CD8-positive, alpha-beta memory T cell (primary cell): ENCODE measurements at places on chromosomes 5 and 9.

DNA sequence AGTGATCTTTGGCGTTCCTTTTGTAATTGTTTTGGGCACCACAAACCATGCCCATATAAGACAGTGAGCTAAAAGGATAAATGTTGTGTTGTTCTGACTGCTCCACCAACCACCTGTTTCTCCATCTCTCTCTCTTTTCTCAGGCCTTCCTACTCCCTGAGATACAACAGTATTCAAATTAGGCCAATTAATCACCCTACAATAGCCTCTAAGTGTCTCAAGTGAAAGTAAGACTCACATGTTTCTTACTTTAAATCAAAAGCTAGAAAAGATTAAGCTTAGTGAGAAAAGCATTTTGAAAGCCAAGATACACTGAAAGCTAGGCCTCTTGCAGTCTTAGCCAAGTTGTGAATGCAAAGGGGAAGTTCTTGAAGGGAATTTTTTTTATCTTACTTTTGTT, 268.8 kb upstream of the NREP start:
- no peak for DNase-seq

DNA sequence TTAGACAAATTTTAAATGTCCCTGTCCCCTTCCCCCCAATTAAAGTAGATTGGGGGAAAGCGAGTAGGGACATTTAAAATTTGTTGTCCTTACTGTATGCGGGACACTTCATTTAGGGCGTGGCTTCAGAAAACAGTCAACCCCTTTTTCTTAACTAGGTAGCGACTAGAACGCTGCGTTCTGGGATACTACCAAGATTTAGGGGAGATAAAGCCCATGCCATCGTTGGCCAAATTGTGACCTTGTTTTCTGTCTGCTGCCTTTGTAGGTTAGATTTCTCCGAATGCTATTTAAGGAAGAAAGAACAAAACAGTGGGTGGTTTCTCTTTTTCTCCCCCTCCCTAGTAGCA, 1.2 kb downstream of the CKS2 start:
- DNase-seq = no peak

DNA sequence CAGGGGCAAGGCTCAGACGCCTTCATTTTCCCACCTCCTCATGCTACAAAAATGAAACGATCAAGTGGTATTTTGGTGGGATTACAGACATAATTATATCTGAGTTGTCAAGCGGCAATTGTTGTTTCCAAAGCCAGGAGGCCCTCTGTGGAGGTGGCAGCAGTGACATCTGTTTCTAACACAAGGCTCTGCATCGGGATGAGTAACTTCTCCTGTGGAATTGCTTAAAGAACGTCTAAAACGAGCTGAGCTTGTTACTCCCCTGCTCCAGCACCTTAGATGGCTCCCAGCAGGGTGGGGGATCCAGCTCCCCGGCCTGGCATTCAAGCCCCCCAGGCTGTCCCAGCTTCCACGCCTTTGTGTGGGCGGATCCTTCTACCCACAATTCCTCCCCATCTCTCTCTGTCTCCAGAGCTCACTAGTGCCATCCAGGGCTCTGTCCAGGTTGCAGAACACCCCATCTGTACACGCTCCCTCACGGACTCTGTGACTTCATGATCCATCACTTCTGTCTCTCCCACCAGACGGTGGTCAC, 36.8 kb downstream of the DAB2IP start:
- no peak for DNase-seq

GRCh38 chr9:18890372-18890771, 142.6 kb downstream of the SAXO1 start:
- DNase-seq = no peak

GRCh38 chr9:100406962-100407361, 20.0 kb upstream of the MSANTD3 start:
- no peak for DNase-seq

DNA sequence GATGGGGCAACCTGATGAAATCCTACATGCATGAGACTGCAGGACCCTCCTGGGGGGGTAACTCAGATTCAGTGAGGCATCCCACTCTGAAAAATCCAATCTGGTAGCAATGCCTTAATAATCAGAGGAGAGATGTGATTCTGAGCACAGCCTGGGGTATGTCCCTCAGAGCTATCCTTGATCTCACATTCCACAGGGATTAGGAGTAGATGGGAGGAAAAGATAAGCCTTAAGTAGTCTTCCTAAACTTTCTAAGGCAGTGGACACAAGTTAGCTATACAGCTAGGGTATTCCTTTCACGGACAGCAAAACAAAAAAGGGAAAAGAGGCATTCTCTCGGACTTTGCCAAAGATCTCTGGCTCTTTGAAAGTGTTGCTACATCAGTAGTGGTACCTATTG, 3.9 kb upstream of the SPATA9 start:
- DNase-seq = no peak

DNA sequence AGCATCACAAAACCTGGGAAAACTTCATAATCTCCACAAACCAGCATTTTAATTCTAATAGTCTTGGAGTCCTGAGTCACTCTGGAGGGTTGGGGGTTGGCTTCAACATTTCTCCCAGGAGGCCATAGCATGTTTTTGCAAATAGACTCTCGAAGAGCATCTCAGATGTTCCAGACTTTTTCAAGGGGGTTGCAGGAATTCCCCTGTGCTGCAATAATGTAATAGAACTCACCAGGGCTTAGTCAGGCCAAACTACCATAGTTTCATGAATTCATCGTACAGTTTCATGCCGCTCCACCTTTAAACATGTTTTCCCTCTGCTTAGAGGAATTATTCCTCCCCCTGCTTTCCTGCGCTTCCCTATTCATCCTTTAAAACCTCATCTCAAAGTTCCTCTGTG, 499.5 kb upstream of the KLF4 start:
- no peak for DNase-seq

DNA sequence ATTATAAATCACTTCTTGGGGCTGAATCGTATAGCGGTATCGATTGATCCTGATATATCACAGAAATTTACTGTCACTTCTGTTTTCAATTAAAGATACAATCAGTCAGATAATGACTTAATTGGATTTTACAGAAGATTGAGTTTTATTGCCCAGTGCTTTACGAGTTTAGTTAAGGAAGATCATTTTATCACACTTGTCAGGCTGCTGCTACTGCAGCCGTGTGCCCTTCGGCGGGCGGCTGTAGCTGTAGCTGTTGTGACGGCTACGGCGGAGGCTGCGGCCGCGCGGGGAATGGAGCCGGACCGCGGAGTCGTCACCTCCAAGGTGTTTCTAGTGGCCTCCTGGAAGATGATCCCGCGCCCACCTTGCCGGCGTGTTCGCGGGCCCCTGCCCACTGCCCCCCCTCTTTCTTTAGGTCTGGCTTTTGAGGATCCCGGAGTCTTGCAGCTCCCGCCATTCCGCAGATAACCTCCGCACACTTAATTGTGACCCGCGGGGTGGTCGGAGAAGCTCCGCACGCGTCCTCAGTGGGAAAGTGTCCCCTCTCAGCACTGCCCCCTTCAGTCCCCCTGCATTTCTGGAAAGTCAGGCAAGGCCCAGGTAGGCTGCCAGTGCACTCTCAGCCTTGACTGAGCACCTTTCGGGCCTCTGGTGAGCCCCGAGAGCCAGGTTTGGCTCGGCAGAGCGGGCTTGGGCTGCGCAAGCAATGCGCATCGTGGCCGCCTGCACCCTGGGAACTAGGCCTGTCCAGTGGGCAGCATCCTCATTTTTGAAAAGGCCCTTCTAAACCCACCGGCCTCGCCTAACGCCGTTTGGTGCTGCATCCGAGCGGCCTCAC, 6.9 kb upstream of the DMRT3 start:
- no peak for DNase-seq

- DNase-seq = no peak
Observed at GRCh38 chr5:176388003-176388443, 375 bp downstream of the NOP16 start.

DNA sequence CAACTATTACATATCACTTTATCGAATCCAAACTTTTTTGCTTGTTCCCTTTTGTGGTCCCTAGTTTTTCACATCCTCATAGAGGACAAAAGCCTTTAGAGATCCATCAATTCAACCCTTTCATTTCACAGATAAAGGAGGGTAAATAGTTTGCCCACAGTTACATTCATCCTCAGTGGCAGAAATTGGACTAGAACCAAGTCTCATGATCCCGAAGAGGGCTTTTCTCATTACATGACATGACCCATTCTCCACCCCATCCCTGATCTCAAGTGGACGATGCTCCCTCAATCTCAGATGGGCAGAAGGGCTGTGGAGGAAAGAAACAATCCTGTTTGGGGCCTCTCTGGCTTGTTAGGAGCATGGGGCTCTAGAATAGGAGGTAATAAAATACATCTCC, 23.1 kb downstream of the TICAM2 start:
- DNase-seq = no peak

- DNase-seq = no peak
Observed at GRCh38 chr5:158929552-158930218, 170.0 kb downstream of the EBF1 start.

- DNase-seq = no peak
Observed at GRCh38 chr5:179182601-179183000, 122.4 kb downstream of the ZNF354C start.

DNA sequence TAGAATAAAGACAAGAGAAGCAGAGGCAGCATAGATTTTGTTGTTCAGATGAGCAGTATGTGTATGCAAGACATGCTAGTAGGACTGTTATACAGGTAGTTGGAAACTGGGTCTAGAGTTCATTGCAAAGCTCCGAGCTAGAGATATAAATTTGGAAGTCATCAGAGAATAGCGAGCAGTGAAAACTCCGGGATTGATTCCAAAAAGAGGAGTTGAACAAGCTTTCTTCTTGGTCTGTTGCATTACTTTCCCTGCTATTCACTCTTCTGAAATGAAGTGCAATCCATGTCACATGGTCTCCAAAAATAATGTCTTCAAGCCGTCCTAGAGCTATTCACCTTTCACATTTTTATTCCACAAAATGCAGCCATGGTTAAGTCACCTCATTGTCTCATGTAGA, 67.9 kb upstream of the ZNF462 start:
- no peak for DNase-seq

GRCh38 chr5:99955006-99955405, 580.2 kb upstream of the FAM174A start:
- DNase-seq = no peak

GRCh38 chr5:28810751-28811136, 1772.4 kb upstream of the CDH9 start:
- DNase-seq = no peak

GRCh38 chr9:95261890-95262289, 55.6 kb downstream of the FANCC start:
- no peak for DNase-seq

GRCh38 chr9:2274762-2275161, 259.6 kb downstream of the SMARCA2 start:
- DNase-seq = no peak

- DNase-seq = no peak
Observed at GRCh38 chr5:80246995-80247729, 8.7 kb downstream of the SERINC5 start.

DNA sequence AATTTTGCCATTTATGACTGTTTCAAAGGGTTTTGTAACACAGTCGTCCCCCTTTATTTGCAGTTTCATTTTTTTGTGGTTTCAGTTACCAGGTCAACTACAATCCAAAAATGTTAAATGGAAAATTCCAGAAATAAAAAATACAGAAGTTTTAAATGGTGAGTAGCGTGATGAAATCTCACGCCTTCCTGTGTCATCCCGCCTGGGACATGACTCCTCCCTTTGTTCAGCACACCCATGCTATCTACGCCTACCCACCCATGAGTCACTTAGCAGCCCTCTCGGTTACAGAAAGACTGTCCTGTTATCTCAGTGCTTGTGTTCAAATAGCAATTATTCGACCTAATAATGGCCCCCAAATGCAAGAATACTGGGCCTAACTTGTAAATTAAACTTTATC, 765.3 kb upstream of the ADAMTS16 start:
- no peak for DNase-seq

DNA sequence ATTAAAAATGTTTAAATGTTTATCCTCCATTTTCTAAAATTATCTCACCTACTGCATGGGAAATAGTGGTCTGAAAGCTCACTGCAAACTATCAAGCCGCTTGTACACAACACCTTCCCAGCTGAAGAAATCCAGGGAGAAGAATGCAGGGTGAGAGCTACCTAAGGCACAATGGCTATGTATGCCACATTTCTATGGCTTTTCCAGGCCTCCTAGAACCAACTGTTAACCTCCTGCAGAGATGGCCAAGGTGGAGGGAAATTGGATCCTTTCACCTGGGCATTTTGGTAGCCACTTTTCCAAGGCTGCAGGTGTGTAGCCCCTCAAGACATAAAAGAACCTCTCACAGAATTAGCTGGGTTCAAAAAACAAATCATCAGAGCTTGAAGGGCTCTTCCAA, 286.4 kb downstream of the EBF1 start:
- no peak for DNase-seq

GRCh38 chr9:21452681-21453080, 12.4 kb downstream of the IFNA1 start:
- no peak for DNase-seq

GRCh38 chr5:64594601-64595000, 88.8 kb downstream of the RGS7BP start:
- DNase-seq = no peak

- no peak for DNase-seq
Observed at GRCh38 chr5:142796492-142797109, 26.4 kb downstream of the ARHGAP26 start.

DNA sequence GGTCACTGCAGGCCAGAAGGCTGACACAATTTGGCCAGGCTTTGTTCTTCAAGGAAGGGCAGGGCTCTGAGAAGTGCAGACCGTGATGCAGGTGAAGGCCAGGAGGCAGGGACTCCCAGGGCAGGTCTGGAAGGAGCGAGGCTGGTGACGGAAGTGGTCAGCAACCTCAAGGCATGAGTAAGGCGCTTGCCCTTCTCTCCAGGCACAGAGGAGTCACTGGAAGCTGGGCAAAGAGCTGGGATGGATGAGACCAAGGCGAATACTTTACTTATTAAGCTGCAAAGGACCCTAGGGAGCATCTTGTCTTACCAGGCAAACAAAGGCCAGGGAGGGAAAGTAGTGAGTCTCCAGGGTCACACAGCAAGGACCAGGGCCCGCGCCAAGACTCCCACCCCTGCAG, 18.6 kb downstream of the IRF1 start:
- DNase-seq = no peak

GRCh38 chr9:113558632-113559502, 95.3 kb downstream of the RGS3 start:
- DNase-seq = no peak

DNA sequence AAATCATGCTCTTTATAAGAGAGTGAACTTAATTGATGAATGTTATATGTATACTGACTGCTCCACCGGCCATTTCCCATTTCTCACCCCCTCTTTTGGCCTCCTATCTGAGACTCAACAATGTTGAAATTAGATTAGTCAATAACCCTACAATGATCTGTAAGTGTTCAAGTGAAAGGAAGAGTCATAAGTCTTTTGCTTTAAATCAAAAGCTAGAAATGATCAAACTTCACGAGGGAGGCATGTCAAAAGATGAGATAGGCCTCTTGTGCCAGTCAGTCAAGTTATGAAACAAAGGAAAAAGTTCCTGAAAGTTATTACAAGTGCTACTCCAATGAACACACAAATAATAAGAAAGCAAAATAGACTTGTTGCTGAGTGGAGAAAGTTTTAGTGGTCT, 83.1 kb downstream of the NLN start:
- DNase-seq = no peak
